Ecto neural progenitor cell (in vitro differentiated cells): ENCODE measurements at places on chromosomes 7 and 10.

DNA sequence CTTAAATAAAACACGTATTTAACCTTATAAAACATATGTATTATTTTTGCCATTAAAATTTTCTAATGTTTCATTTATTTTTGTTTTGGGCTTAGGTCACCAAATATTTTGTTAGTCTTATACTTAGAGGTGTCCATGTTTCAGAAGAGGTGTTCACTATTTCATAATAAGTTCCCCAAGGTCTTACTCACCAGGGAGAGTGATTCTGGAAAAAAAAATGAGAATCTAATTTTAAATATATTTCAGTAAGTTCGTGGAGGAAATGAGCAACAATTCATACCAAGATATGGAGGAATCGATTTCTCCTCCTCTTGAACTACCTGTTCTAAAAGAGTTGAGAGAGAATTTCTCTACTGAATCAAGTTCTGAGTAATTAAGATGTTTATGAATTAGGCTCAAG is 271.6 kb upstream of the SLC26A5 start:
- no peak for DNase-seq

DNA sequence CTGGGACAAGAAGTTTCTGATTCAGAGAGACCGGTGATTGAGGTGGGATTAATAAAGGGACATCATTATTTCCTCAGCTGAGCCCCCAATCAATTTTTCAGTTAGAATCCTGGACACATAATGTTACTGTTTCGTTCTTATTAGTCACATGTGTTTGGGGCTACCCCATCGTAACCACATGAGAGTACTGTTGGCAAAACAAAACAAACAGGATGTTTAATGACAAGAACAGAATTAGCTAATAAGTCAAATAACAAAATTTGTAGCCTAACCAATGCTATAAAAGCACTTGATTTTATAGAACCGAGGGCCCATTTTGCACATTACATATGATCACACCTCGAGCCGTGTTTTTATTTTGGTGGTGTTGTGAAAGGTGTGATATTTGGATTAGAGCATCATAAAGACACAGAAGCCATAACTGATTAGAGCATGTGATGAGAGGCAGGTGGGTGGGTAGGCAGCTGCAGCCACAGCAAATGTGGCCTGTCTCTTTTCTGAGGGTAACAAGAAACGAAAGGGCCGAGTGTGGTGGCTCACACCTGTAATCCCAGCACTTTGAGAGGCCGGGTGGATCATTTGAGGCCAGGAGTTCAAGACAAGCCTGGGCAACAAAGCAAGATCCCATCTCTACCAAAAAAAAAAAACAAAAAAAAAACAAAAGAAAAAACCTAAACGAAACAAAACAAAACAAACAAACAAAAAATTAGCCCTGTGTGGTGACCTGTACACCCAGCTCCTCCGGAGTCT is 1.8 kb upstream of the VWC2 start:
- no peak for DNase-seq

DNA sequence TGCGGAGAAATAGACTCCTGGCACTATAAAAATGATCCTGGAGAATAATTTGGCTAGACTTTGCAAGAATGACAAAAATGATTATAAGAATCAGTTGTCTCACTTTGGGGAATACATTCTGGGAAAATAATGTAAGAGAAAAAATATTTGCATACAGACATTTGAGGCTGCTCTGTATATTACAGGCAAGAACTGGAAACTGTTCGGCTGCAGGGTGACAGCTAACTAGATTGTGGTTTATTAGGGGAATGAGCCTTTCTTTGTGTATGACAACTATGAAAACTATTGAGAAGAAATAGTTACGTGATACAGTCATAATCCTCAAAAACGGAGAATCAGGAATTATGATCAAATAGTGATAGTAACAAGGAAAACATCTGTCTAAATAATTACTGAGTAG is 8.6 kb downstream of the TRIM56 start:
- no peak for DNase-seq

DNA sequence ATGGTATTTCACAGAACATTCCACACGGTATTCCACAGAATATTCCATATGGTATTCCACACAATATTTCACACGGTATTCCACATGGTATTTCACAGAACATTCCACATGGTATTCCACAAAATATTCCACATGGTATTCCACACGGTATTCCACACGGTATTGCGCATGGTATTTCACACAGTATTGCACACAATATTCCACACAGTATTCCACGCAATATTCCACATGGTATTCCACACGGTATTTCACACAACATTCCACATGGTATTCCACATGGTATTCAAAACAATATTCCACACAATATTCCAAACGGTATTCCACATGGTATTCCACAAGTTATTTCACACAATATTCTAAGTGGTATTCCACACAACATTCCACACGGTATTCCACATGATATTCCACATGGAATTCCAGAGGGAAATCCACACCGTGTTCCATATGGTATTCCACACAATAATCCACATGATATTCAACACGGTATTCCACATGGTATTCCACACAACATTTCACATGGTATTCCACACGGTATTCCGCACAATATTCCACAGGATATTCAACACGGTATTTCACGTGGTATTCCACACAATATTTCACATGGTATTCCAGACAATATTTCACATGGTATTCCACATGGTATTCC is 136.7 kb upstream of the CHST15 start:
- no peak for DNase-seq
